ENCODE measurements at places on chromosomes 2 and 18.

- H3K36me3 ChIP-seq: no peaks in the 10 kb centered on the region
- no peak for DNase-seq
- H3K4me1 ChIP-seq: no peaks in the 10 kb centered on the region
- H3K4me3 ChIP-seq: no peak overlapping the region
Measured at GRCh38 chr2:56082665-56083064, 101.1 kb upstream of the CCDC85A start.

DNA sequence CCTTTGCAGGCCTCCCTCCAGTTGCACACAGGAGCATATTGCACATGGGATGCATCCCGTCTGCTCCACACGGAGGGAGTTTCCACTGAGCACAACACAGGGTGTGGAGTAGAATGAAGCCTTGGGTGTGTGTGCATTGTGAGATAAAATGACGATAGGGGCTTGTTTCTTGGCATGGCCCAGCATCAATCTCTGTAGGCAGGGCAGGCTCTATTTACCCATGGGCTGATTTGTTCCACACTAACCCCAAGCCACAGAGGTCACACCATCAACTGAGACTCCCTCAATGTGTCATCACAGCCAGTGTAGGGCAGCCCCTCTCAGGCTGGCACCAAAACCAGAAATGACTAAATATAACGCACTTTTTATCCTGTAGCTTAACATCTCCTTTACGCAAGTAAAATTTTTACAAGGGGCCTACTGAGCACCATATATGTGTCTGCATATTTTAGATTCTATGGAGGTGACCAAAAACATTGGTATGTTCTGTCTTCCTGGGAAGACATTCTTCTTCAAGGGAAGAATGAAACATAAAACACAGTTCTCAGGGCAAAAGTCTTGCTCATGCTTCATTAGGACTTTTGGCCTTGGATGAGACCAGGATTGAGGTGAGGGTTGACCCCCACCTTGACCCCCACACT lies 2.7 kb upstream of the GKN1 start:
- H3K27ac ChIP-seq: no peak overlapping the region
- no peak overlapping the region for H3K4me3 ChIP-seq
- H3K27me3 ChIP-seq: no peaks in the 10 kb centered on the region
- no peak for DNase-seq
- H3K36me3 ChIP-seq: no peaks in the 10 kb centered on the region
- H3K4me1 ChIP-seq: peaks cover 6% of the 10 kb centered on the region

GRCh38 chr2:147456779-147457178 lies 388.1 kb upstream of the ACVR2A start:
- no peaks in the 10 kb centered on the region for H3K36me3 ChIP-seq
- no peak for DNase-seq
- no peaks in the 10 kb centered on the region for H3K27me3 ChIP-seq
- H3K27ac ChIP-seq: no peak overlapping the region

DNA sequence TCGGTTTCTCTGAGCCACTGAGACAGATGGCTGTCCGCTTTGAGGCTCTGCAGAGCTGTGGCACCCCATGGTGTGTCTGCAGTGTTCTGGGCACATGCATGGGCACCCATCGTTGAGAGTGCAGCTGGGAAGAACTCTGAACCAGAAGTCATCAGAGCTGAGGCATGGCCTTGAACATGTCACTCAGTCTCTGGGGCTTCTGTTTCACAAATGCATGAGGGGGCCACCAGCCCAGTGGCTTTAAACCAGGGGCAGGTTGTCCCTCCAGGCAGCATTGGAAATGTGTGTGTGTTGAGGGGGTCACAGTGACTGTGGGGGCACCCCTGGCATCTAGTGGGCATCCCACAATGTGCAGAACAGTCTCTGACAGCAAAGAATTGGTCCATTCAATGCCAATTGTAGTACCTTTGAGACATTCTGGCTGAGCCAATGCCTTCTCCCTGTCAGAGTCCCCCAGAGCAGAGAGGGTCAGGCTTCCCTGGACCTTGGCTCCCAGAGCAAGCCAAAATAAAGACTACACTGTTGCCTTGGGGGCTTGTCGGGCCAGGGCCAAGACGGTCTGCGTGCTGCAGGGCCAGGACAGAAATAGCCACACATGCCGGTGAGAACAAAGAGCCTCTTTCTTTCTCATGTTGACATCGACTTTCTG lies 9.3 kb upstream of the PSMD1 start:
- H3K27me3 ChIP-seq: no peaks in the 10 kb centered on the region
- no peaks in the 10 kb centered on the region for H3K36me3 ChIP-seq
- H3K4me3 ChIP-seq: no peak overlapping the region
- DNase-seq: no peak
- no peak overlapping the region for H3K27ac ChIP-seq

GRCh38 chr2:46865181-46865970 lies 50.2 kb downstream of the MCFD2 start:
- no peaks in the 10 kb centered on the region for H3K36me3 ChIP-seq
- no peaks in the 10 kb centered on the region for H3K27me3 ChIP-seq
- no peaks in the 10 kb centered on the region for H3K4me1 ChIP-seq
- H3K4me3 ChIP-seq: no peak overlapping the region

DNA sequence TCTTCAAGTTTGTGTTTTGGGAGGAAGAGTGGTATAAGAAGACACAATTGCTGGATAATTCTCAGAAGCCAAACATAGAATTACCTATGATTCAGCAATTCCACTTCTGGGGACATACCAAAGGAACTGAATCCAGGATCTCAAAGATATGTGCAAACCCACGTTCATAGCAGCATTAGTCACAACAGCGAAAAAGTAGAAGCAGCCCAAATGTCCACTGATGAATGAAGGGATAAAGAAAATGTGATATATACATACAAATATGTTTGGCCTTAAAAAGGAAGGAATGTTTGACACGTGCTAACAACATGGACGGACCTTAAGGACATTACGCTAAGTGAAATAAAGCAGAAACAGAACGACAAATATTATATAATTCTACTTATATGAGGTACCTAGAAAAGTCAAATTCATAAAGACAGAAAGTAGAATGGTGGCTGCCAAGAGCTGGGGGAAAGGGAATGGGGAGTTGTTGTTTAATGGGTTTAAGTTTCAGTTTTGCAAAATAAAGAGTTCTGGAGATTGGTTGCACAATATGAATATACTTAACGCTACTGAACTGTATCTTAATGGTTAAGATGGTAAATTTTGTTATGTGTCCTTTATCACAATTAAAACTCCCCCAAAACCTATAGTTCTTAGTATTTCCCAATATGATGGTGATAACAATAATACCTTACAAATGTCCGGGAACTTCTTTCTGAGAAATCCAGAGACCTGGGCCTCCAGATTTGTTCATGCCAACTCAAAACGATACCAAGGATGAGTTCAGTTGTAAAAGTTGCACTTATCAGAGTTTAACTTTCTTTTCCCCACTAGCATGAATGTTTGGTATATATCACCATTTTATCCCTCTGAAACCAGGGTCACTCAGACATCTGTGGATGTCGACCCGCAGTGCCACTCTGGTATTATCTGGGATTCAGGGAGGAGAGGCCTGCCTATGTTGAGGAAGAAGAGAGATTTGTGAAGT lies 33.7 kb upstream of the WIPF1 start:
- peaks cover 64% of the 10 kb centered on the region for H3K4me1 ChIP-seq
- H3K36me3 ChIP-seq: no peaks in the 10 kb centered on the region
- DNase-seq: no peak

DNA sequence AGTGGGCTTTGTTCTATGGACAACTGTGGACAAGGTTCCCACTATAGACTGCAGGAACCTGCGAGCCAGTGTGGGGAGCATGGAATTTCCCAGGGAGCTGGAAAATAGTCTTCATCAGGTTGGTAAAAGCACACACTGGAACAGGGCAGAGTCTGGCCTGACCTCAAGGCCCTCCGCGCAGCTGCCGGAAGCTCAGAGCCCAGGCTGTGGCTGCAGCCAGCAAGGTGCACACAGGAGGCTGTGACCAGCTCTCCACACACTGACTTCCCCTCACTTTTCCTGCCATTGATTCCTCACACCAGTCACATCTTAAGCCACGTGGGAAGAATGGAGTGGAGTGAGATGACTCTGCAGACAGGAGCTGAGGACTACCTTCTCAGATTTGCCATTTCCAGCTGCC lies 19.1 kb downstream of the MAL start:
- H3K27me3 ChIP-seq: no peaks in the 10 kb centered on the region
- H3K4me3 ChIP-seq: no peak overlapping the region
- H3K4me1 ChIP-seq: no peaks in the 10 kb centered on the region
- H3K36me3 ChIP-seq: no peaks in the 10 kb centered on the region
- no peak for DNase-seq

GRCh38 chr18:21702602-21703001 lies 2.0 kb downstream of the ABHD3 start:
- peaks cover 10% of the 10 kb centered on the region for H3K36me3 ChIP-seq
- no peaks in the 10 kb centered on the region for H3K4me1 ChIP-seq
- H3K27me3 ChIP-seq: no peaks in the 10 kb centered on the region
- no peak overlapping the region for H3K27ac ChIP-seq
- H3K4me3 ChIP-seq: no peak overlapping the region

- no peak overlapping the region for H3K4me3 ChIP-seq
- H3K4me1 ChIP-seq: peaks cover 3% of the 10 kb centered on the region
- no peak overlapping the region for H3K27ac ChIP-seq
- no peaks in the 10 kb centered on the region for H3K27me3 ChIP-seq
Measured at GRCh38 chr2:150695451-150696135, 208.1 kb upstream of the RND3 start.

DNA sequence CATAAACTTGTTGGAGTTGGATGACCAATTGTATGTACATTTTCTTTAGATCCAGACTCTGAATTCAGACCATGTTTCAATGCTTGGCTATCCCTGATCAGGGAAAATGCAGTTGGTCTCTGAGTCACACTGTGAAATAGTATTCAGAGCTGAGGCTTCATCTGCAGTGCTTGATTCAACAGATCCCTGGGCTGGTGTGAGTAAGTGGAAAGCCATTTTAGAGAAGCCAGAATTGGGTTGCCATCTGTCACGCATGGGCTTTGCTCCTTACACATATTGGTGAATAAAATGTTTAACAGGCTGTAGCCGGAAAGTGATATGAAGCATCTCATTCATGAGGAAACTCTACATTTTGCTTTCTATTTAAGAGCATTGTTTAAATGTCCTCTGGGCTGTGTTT lies 50.0 kb upstream of the ACYP2 start:
- no peaks in the 10 kb centered on the region for H3K27me3 ChIP-seq
- H3K4me3 ChIP-seq: no peak overlapping the region
- H3K36me3 ChIP-seq: no peaks in the 10 kb centered on the region
- DNase-seq: no peak
- H3K27ac ChIP-seq: no peak overlapping the region

GRCh38 chr2:58834404-58834803 lies 593.3 kb upstream of the FANCL start:
- DNase-seq: no peak
- H3K4me3 ChIP-seq: no peak overlapping the region
- H3K27ac ChIP-seq: no peak overlapping the region
- H3K27me3 ChIP-seq: no peaks in the 10 kb centered on the region
- H3K4me1 ChIP-seq: no peaks in the 10 kb centered on the region

GRCh38 chr2:231764760-231765159 lies 16.3 kb downstream of the PDE6D start:
- H3K27ac ChIP-seq: no peak overlapping the region
- no peak overlapping the region for H3K4me3 ChIP-seq
- H3K27me3 ChIP-seq: no peaks in the 10 kb centered on the region

- H3K27me3 ChIP-seq: no peaks in the 10 kb centered on the region
- H3K4me3 ChIP-seq: no peak overlapping the region
- no peak for DNase-seq
- H3K4me1 ChIP-seq: no peaks in the 10 kb centered on the region
- no peaks in the 10 kb centered on the region for H3K36me3 ChIP-seq
- no peak overlapping the region for H3K27ac ChIP-seq
Measured at GRCh38 chr2:184906709-184907108, 308.4 kb downstream of the ZNF804A start.

- peaks cover 42% of the 10 kb centered on the region for H3K4me1 ChIP-seq
- H3K4me3 ChIP-seq: no peak overlapping the region
- H3K36me3 ChIP-seq: no peaks in the 10 kb centered on the region
- no peak for DNase-seq
Measured at GRCh38 chr2:1818404-1818803, 74.1 kb upstream of the PXDN start.

DNA sequence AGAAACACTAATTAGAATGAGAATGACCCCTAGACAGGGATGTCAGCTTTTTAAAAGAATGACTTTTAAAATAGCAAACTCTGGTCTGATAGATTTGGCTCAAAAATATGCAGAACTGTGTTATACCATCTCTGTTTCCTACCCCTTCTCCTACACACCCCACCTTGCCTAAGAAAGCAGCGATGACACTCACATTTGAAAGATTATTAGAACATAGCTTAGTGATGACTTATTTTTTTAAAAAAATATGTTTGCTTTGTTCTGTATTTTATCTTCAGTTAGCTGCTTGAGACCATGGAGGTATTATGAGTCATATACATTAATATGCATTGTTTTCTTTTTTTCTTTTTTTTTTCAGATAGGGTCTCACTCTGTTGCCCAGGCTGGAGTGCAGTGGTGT lies 176.7 kb upstream of the TPO start:
- H3K4me1 ChIP-seq: no peaks in the 10 kb centered on the region
- no peak overlapping the region for H3K4me3 ChIP-seq
- H3K27ac ChIP-seq: no peak overlapping the region
- H3K27me3 ChIP-seq: no peaks in the 10 kb centered on the region

DNA sequence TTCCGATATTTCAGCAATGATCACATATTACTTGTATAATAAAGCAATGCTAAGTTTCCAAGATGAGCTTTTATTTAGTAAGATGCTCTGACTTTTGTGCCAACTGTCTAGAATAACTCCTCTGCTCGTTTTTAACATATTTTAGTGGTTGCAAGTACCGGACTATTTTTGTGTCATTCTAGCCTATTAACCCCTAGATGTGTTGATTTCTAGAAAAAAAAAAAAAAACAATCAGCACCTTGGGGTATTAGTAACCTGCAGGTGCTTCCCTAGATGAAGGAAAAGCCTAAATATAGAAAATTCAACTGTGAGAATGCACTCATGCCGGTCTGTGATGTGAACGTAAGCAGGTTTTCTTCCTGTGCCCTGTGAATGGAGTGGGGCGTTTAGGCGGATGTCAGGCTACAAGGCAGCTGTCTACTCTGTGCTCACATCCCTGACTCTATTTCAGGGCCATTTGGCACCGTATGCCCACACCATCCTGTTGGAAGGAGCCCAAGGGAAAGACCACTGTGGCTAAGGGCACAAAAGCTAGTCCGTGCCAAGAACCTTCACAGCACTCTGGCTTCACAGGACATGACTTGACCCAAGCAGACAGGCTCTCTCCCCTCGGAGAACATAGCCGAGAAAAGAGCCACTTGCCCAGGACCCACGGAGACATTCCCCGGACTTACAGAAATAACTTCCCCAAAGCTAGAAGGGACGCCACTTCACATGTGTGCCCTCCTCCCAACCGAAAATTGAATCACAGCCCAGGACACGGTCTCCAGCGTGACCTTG lies 60.9 kb upstream of the AGAP1 start:
- no peaks in the 10 kb centered on the region for H3K27me3 ChIP-seq
- peak overlapping the region; percentile 47 for H3K4me3 ChIP-seq
- DNase-seq: no peak
- peak overlapping the region; percentile 73 for H3K27ac ChIP-seq
- no peaks in the 10 kb centered on the region for H3K4me1 ChIP-seq

DNA sequence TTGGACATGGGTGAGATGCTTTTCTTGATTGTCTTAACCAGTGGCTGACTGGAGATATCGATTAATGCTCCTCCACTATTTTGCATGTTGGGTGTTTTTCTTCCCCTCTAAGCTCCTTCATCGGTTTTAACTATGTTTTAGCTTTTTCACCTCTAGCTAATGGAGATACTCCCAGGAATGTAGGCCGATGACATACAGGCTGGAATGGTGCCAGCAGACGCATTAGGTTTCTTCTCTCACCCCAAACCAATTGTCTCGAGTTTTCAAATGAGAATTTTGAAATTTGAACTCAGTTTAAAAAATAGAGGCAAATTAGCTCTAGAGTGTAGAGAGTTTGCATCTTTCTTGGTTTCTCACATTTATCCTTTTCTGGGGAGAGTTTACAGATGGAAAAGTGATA lies 247.6 kb downstream of the RPRM start:
- H3K4me3 ChIP-seq: no peak overlapping the region
- no peaks in the 10 kb centered on the region for H3K36me3 ChIP-seq
- no peaks in the 10 kb centered on the region for H3K4me1 ChIP-seq
- H3K27me3 ChIP-seq: no peaks in the 10 kb centered on the region

All from ascending aorta (tissue), 2 donors.